Right cardiac atrium (tissue), 5 donors: ENCODE measurements at places on chromosomes 11 and 22. TPM values are rescaled to one million over a fixed set of nuclear protein-coding genes. Genes with fewer than 3 reads are reported as not detected.

PHLDA2 gene
- 0.74 TPM for total RNA-seq

CCDC73 gene
- total RNA-seq = not detected

CASP1 gene
- 16.0 TPM for total RNA-seq

CDCA5 gene
- total RNA-seq = 0.99 TPM

GRIK4 gene
- 1.0 TPM for total RNA-seq

HOATZ gene
- not detected for total RNA-seq

TSSK2 gene
- total RNA-seq = not detected

- no peak for DNase-seq
Observed at GRCh38 chr11:26247340-26247739, 84.6 kb upstream of the ANO3 start.

- no peak for DNase-seq
Observed at GRCh38 chr11:22165087-22165486, 27.8 kb upstream of the ANO5 start.

DNA sequence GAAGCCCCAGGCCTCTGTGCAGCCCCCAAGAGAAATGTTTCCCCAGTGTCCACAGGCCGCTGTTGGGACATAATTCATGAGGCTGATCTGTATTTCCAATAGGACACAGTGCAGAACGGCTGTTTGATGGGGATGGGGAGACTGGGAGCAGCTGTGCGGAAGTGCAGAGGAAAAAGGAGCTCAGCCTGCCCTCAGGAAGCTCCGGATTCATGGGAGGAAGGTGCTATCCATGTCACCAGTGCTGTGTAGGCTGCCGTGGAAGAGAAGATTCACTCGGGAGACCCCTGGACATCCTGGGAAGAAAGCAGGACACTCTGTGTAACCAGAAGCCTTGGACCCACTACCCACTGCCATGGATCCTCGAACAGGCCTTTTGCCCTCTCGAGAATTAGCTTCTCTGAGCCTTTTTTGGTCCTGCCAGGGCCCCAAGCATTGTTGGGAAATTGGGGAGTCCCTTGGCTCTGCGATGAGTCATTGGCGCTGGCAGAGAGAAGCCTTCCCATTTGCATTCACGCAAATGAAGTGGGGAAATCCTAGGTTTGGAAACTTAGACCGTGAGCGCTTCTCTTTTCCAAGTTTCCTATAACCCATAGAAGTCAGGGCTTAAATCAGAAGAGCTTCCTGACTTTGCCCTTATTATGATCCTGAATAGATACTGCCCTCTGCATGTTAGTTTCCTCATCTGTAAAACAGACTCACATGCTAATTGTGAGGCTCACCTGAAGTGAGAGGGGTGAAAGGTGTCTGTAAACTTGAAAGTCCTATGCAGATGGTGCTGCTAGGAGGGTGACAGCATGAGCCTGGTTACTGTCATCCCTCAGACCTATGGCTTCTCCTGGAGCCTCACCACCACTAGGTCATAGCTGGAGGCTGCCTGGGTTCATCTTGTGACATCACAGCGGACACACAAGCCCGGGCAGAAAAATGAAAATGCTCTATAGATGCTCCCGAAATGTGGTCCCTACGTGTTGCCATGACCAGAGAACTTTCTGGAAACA, 229.2 kb upstream of the B3GAT1 start:
- no peak for DNase-seq

- no peak for DNase-seq
Observed at GRCh38 chr22:43714104-43714503, 98.0 kb downstream of the EFCAB6 start.

GRCh38 chr11:96012086-96012824, 88.3 kb upstream of the MTMR2 start:
- peak; percentile 62 for DNase-seq
